ENCODE measurements at places on chromosomes 16 and 17. TPM values are rescaled to one million over a fixed set of nuclear protein-coding genes. Genes with fewer than 3 reads are reported as not detected.

HIC1 gene
- 38.3 TPM for total RNA-seq

DNA sequence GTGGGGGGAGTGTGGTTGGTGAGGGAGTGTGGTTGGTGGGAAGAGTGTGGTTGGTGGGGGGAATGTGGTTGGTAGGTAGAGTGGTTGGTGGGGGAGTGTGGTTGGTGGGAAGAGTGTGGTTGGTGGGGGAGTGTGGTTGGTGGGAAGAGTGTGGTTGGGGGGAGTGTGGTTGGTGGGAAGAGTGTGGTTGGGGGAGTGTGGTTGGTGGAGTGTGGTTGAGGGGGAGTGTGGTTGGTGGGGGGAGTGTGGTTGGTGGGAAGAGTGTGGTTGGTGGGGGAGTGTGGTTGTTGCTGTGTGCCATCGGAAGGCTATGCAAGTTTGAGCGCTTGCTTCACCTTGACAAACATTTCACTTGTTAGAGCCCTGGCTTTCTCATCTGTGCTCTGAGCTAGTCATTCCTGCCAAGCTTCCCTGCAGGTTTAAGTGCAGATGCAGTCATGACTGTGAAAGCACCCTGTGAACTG, 20.1 kb downstream of the MINK1 start:
- no peaks in the 10 kb centered on the region for H3K27me3 ChIP-seq
- H3K4me1 ChIP-seq, result peaks cover 6% of the 10 kb centered on the region
- H3K27ac ChIP-seq, result no peak overlapping the region

TBC1D3 gene
- total RNA-seq, result not detected

DNA sequence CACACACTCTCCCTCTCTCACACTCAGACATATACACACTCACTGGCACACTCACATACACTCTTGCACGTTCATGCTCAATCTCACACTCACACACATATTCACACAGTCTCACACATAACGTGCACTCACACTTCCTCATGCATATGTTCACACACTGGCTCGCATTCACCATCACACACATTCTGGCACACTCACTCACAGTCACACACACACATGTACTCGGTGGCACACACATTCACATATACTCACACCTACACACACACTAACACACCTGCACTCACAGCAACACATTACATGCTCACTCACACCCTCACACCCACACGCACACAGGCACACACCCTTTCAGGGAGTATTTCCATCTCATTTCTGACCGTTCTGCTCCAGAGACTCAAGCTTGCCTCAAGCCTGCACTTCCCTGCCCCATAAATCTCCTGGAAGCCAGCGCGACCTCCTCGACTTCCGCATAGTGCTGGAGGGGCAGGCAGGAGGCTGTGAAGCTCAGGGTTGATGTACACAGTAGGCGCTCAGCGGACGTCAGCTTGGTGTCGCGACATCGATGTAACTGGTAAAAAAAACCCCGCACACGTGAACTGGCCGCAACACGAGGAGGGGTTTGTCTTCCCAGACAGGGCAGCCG, 66.7 kb upstream of the FOXF1 start:
- no peaks in the 10 kb centered on the region for H3K36me3 ChIP-seq
- no peak for DNase-seq
- no peaks in the 10 kb centered on the region for H3K4me1 ChIP-seq
- H3K27me3 ChIP-seq, result no peaks in the 10 kb centered on the region

- H3K4me1 ChIP-seq, result peaks cover 49% of the 10 kb centered on the region
- no peak for DNase-seq
- no peaks in the 10 kb centered on the region for H3K36me3 ChIP-seq
- H3K27ac ChIP-seq, result no peak overlapping the region
Measured at GRCh38 chr16:89326721-89327120, 109.2 kb downstream of the ZNF778 start.

GRCh38 chr16:46808997-46809396, 22.0 kb downstream of the C16orf87 start:
- no peak overlapping the region for H3K4me3 ChIP-seq
- no peaks in the 10 kb centered on the region for H3K27me3 ChIP-seq
- peaks cover 8% of the 10 kb centered on the region for H3K4me1 ChIP-seq
- DNase-seq, result no peak
- H3K27ac ChIP-seq, result no peak overlapping the region
- H3K36me3 ChIP-seq, result no peaks in the 10 kb centered on the region

DNA sequence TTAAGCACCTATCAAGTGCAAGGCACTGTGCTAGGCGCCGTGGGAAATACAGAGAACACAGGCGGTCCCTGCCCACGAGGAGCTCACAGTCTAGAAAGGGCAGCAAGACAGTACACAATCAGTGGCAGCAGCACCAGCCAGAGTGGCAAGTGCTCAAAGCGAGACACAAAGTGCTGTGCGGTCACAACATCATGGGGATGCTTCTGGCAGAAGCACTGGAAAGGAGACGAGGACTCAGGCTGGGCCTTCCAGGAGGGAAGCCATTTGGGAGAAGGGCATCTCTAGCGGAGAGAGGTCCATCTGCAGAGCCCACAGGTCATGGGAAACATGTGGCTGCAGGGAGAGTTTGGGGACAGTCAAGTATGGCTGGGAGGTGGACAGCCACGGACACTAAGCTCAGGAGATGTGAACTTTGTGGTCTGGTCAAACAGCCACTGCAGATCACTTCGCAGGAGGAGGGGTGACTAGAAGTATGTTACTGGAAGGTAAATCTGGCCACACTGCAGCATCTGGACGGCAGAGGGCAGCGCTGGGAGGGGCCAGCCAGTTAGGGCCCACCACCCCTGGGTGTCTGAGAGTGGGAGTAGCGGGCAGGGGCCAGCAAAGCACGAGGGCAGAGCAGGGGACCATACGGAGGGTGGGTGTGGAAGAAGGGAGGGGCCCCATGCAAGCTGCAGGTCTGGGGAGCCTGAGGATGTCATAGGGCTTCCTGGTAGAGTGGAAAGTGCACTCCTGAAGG, 71.1 kb downstream of the N4BP1 start:
- H3K27ac ChIP-seq, result no peak overlapping the region
- peaks cover 36% of the 10 kb centered on the region for H3K4me1 ChIP-seq
- DNase-seq, result no peak
- no peaks in the 10 kb centered on the region for H3K27me3 ChIP-seq

- DNase-seq, result no peak
- H3K27ac ChIP-seq, result peak overlapping the region; percentile 98
- peaks cover 93% of the 10 kb centered on the region for H3K4me1 ChIP-seq
Measured at GRCh38 chr17:49630113-49630900, 47.6 kb downstream of the SPOP start.

TBC1D3G gene
- not detected for total RNA-seq

DNA sequence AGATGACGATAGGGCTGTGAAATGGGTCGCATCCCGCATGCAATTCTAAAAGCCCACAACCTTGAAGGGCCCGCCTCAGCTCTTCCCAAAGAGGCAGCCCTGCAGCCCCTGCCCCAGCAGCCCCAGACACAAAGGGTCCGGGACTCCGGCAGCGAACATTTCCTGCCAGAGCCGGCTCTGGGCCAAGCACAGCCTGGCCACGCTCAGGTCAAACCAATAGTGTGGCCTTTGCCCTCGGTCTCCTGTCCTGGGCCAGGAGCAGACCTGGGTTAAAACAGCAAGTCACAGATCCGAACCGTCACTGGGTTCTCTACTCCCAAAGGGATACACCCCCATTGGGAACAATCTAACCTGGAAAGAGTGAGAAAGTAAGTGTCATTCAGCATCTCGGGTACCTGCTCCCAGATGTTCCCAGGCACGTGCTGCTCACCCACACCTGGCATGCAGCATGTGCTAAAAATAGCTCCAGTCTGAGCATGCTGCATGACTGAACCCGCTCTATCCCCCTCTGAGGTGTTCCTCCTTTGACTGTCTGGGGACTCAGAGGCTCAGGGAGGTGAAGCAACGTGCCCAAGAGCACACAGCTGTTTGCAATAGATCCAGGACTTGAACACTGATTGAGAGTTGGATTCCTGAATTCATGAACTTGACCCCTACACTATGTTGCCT, 22.2 kb upstream of the ATP2A3 start:
- DNase-seq, result no peak
- no peak overlapping the region for H3K27ac ChIP-seq
- peak overlapping the region; percentile 7 for H3K4me3 ChIP-seq
- peaks cover 23% of the 10 kb centered on the region for H3K4me1 ChIP-seq
- no peaks in the 10 kb centered on the region for H3K36me3 ChIP-seq

GRCh38 chr17:9402590-9403199, 172.9 kb downstream of the STX8 start:
- DNase-seq, result no peak
- no peak overlapping the region for H3K4me3 ChIP-seq

GRCh38 chr17:49290690-49291359, 60.2 kb upstream of the PHOSPHO1 start:
- no peak for DNase-seq
- no peaks in the 10 kb centered on the region for H3K27me3 ChIP-seq
- no peak overlapping the region for H3K4me3 ChIP-seq
- H3K4me1 ChIP-seq, result no peaks in the 10 kb centered on the region

DNA sequence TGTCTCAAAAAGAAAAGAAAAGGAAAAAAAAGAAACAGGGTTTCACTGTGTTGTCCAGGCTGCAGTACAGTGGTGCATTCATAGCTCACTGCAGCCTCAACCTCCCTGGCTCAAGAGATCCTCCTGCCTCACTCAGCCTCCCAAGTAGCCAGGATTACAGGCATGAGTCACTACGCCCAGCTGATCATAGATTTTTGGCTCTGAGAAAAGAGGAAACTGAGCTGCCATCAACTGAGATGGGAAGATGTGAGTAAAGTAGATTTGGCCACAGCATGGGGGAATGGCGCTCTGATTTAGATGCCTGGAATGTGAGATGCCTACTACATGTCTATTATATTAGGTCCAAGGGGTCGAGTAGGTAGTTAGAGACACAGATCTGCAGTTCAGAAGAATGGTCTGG, 5.9 kb upstream of the NAGS start:
- DNase-seq, result no peak
- H3K4me3 ChIP-seq, result no peak overlapping the region
- H3K27ac ChIP-seq, result no peak overlapping the region

GRCh38 chr16:88014252-88014781, 63.1 kb downstream of the BANP start:
- H3K4me3 ChIP-seq, result no peak overlapping the region
- DNase-seq, result no peak
- H3K27me3 ChIP-seq, result no peaks in the 10 kb centered on the region
- H3K27ac ChIP-seq, result no peak overlapping the region
- H3K4me1 ChIP-seq, result no peaks in the 10 kb centered on the region

DNA sequence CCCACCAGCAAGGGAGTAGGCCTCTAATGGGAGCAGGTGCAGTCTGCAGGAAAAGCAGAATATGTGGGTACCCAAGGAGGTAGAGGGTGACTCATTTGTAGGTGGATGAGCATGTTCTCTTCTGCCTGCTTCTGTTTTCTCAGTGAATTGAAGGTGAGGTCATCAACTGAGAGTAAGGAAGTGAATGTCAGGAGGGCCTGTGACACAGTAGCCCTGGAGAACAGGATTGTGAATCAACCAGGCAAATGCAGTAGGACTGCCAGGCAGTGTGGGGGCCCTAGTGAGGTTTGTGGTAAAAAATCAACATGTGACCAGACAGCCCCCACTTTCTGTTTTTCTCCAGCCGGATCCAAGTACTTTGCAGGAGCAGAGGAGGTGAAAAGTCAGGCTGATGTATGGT, 150.5 kb upstream of the SOX9 start:
- DNase-seq, result no peak
- no peaks in the 10 kb centered on the region for H3K36me3 ChIP-seq
- H3K4me3 ChIP-seq, result no peak overlapping the region
- H3K4me1 ChIP-seq, result peaks cover 25% of the 10 kb centered on the region
- no peak overlapping the region for H3K27ac ChIP-seq

ESRP2 gene
- total RNA-seq, result 2.0 TPM

RASL10B gene
- 2.4 TPM for total RNA-seq

GRCh38 chr17:9672266-9672665, 26.9 kb downstream of the USP43 start:
- DNase-seq, result no peak
- H3K36me3 ChIP-seq, result no peaks in the 10 kb centered on the region
- no peak overlapping the region for H3K4me3 ChIP-seq
- no peak overlapping the region for H3K27ac ChIP-seq
